CD4-positive, alpha-beta T cell treated with Interleukin-17A for 4 hours (primary cell): ENCODE measurements at places on chromosomes 7 and 10.

DNA sequence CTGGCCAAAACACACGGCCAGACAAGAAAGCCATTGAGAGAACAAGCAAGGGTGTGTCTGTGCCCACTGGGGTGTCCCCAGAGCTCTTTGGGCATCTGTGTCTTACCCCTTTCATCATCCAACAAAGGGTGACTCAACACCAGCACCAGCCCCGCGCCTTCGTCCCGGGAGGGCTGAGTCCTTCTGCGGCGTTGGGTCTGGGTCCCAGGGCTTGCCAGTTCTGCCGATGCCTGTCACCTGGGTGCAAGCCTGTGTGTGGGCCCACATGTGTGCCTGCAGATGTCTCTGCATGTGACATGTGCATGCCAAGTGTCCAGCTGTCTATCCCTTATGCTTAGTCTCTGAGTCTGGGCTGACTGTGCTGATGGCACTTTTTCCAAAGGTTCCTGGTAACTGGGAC lies 24.4 kb upstream of the ELN start:
- no peak for DNase-seq

DNA sequence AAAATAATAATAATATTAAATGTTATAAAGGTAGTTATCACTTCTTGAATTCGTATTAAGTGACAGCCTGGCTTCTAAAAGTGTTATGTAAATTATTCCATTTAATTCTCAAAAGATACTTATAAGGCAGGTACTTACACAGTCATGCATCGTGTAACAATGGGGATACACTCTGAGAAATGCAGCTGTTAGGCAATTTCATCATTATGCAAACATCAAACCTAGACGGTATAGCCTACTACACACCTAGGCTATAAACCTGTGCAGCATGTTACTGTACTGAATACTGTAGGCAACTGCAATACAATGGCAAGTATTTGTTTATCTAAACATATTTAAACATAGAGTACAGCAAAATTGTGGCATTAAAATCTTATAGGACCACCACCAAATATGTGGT lies 1.5 kb downstream of the IFIT1 start:
- no peak for DNase-seq

GRCh38 chr7:77823787-77824186 lies 25.2 kb downstream of the PHTF2 start:
- no peak for DNase-seq

DNA sequence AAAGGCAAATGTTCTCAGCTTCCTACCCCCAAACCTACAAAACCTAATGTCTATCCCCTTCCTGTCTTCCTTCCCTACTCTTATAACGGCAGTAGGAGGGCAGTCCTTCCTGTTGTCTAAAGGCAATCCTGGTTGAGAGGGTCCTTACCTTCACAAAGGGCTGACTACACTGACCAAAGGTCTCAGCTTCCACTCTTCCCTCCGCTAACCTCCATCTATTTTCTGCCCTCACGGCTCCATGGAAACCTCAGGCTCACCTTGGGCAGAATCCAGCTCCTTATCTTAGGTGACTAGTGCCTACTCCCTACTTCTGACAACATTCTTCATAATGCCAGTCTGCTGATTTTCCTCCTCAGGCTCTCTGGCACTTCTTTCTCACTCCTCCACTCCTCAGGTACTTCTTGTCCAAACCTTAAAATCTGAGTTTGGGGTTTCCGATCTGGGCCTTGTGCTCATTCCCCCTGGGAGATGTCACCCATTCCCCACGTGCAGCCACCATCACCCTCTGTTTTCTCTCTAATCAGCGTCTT lies 542 bp downstream of the FBXL13 start:
- DNase-seq, result no peak

- DNase-seq, result no peak
Observed at GRCh38 chr7:39022796-39023195, 45.1 kb downstream of the POU6F2 start.

- DNase-seq, result no peak
Observed at GRCh38 chr7:36203071-36203790, 50.2 kb downstream of the EEPD1 start.
